Heart right ventricle (tissue), 16 donors: ENCODE measurements at places on chromosomes 2 and 18. TPM values are rescaled to one million over a fixed set of nuclear protein-coding genes. Genes with fewer than 3 reads are reported as not detected.
A peak's percentile ranks its signal among the peaks of the same experiment; 100 is the strongest.

GRCh38 chr18:27695052-27695451, 481.9 kb downstream of the CDH2 start:
- DNase-seq: no peak

DNA sequence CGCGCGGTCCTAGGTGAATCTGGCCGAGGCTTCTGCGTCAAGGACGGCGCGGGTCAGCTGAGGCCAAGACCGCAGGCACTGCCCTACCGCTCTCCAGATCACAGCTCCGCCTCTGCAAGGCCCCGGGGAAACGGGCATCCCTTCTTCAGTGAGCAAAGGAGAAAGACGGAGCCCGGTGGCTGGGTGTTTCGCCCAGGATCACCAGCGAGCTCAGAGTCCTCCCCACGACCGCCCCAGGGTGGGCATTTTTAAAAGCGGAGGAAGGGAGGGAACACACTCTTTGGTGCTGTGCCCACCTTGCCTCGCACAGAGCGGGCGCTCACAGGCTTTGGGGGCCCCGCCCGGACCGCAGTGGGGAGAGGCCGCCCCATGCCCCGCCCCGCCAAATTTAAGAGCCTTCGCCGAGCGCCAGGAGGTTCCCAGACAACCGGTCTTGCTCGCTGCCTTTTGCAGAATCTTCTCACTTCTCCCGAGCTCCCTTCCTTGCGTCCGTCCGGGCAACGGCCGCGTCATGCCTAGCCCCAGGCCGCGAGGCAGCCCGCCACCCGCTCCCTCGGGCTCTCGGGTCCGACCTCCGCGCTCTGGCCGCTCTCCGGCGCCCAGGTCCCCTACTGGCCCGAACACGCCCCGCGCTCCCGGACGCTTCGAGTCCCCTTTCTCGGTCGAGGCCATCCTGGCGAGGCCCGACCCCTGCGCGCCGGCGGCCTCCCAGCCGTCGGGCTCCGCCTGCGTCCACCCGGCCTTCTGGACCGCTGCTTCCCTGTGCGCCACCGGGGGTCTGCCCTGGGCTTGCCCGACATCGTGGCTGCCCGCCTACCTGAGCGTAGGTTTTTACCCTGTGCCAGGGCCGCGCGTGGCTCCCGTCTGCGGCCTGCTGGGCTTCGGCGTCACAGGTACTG, at the start of gene NOTO:
Gene NOTO, plus strand, starts transcription at position 419 of the 899 bp plus-strand sequence. Its CDS starts 93 bp downstream, at position 512.
- DNase-seq: no peak

DNA sequence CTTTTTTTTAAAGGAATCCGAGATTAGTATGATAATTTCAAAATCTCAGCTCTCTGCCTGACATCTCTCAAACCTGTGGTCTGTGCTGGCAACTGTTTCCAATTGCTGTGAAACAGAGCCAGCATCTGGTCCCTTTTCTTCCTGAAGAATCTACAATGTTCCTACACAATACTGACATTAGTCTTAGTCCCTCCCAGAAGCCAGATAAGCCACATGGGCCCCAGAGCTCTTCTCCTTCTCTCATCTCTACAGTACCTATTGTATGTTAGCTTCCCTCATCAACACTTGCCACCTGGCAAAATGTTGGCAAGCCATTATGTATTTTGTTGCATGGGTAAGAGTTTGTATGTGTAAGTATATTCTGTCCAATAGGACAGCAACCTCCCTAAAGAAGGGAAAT, 62.9 kb upstream of the CDKL4 start:
- DNase-seq: no peak

GAL3ST2 gene
- total RNA-seq: not detected

DNA sequence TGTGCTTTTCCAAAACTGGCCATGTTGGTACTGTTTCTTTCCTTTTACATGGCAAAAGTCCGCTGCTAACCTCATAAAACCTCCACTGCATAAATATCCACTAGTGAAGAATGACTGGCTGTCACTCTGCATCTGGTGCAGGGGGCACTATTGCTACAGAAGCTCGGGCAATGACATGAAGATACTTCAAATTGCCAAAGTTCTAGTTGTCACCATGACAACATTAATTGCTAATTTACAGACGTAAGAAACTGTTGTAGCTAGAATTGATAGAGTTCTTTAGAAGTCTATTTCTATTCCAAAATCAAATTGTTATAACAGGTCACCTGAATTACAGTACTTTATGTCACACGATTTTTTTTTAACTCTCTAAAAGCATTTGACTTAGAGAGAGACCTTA, 845 bp downstream of the CFAP210 start:
- DNase-seq: no peak

TP53I3 gene
- 8.7 TPM for total RNA-seq

- peak; percentile 6 for DNase-seq
Observed at GRCh38 chr2:88903749-88904353, 212.4 kb downstream of the RPIA start.

REEP1 gene
- 27.1 TPM for total RNA-seq

LYG2 gene
- not detected for total RNA-seq

- no peak for DNase-seq
Observed at GRCh38 chr2:207352978-207353671, 176.6 kb upstream of the CREB1 start.

TFPI gene
- total RNA-seq: 12.6 TPM

GREB1L gene
- total RNA-seq: 10.7 TPM

RSAD2 gene
- 5.0 TPM for total RNA-seq
